ENCODE measurements at places on chromosomes 16 and 17.
A peak's percentile ranks its signal among the peaks of the same experiment; 100 is the strongest.

DNA sequence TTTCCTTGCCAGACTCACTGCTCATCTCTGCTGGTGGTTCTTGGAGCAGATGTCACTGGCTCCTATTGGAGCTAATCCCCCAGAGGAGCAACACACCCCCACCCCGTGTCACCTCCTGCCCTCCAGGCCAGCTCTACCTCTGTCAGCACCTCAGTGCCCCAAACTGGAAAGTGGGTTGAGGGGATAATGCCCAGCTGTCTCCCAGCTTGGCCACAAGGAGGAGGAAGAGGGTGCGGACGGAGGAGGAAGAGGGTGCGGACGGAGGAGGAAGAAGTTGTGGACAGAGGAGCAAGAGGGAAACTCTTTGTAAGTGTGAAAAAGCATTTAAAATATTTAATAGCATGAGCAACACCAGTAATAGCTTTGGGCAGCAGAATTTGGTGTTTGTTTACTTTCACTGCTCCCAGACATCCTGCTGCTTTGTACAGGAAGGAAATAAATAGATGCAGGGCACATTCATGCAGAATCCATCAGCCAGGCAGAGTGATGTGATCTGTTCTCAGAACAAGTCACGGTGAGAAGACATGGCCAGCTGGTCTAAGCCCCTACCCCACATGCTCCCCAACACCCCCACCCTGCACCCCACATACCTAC lies 82.5 kb downstream of the C17orf67 start:
- no peak for DNase-seq

- DNase-seq, result no peak
Observed at GRCh38 chr17:32590974-32591373, 104.2 kb downstream of the CDK5R1 start.

DNA sequence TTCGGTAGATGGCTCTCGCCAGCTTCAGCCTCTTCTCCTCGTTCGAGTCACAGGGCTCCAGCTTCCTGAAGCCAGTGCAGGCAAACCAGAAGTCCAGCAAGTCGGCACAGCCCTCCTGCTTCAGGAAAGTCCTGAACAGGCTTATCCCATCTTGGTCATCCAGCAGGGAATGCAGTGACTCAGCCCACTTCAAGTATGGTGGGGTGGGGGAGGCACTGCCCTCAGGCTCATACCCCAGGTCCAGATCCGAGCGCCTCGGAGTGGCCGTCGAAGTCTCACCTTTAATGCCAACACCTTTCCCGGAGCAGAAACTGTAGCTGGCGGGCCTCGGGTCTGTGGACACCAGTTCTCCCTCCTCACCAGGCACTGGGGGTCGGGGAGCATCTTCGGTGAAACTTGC lies 5.9 kb downstream of the AXIN1 start:
- no peak for DNase-seq

GRCh38 chr17:76884995-76885893 lies 17.0 kb downstream of the MGAT5B start:
- no peak for DNase-seq

DNA sequence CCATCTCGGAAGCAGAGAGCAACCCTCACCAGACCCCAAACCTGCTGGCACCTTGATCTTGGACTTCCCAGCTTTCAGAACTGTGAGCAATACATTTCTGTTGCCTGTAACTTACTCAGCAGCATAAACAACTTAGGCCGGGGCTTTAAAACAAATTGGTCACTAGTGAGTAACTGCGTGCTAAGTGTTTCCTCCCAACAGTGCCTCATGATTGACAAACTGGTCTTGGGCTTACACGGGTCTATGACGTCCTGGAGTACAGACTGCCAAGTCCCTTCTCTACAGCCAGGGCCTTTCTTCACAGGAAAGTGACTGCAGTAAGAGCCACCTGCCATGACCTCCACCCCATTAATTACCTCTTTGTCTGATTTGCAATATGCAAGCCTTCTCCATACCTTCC lies 136.7 kb downstream of the XYLT1 start:
- no peak for DNase-seq

GRCh38 chr16:88007321-88007731 lies 56.1 kb downstream of the BANP start:
- DNase-seq, result no peak

GRCh38 chr17:80187515-80187941 lies 17.7 kb downstream of the CARD14 start:
- DNase-seq, result no peak

GRCh38 chr17:21164620-21165019 lies 37.9 kb downstream of the DHRS7B start:
- no peak for DNase-seq

- DNase-seq, result peak; percentile 45
Observed at GRCh38 chr16:72927199-72928089, 120.5 kb downstream of the ZFHX3 start.

DNA sequence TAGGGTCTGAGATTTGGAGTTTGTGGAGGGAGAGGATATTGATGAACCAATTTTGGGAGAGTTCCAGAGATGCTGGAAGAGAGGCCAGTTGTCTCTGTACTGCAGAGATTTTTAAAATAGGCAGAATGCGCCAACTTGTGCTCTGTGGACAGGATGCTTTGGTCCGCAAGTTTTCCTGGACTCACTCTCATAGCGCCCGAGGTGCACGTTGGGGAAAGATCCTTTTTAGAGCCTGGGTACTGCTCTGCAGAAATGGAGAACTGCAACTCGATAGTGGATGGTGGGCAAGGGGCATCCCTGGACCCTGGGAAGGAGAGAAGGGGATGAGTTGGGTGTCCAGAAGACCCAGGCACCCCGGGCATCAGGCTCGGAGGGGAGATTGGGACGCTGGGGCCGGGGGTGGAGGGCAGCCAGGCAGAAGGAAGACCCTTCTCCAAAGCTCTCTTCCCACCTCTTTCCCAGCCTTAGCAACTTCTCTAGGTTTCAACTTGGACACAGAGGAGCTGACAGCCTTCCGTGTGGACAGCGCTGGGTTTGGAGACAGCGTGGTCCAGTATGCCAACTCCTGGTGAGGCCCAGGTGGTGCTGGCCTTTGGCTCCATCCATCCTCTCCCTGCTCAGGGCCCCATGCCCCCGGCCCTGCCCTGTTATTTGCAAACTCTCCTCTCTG lies 590 bp downstream of the ITGAX start:
- DNase-seq, result no peak

DNA sequence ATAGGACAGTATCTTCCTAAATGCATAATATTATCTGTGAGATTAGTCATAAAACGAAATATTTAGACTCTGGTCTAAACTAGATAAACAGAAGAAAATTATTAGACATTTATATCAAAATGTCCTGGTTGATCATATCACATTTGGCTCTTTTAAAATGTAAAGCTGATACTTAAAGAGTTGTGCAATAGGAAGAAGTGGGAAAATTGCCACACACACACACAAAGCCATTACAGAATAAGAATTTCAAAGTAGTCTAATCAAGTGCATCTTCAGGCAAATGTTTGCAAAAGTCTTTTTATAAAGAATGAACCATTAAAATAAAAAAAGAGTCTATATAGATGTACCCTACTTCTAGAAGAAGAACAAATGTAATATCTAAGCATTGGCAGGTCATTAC lies 301.7 kb downstream of the KIF2B start:
- no peak for DNase-seq

Measured in NCI-H2081 treated with DMSO at 0.1 percent for 48 hours (cell line).